ENCODE measurements at places on chromosomes 12 and 14. TPM values are rescaled to one million over a fixed set of nuclear protein-coding genes. Genes with fewer than 3 reads are reported as not detected.

Gene AQP2
- total RNA-seq = not detected

Gene SERPINA12
- not detected for total RNA-seq

Gene KRT4
- 0.43 TPM for total RNA-seq

Gene NPAS3
- 0.78 TPM for total RNA-seq

Gene KRT2
- total RNA-seq = not detected

Gene REM2
- total RNA-seq = under 0.01 TPM

Gene FZD10
- total RNA-seq = 0.26 TPM

Gene ARMH4
- total RNA-seq = 9.1 TPM

Gene TSPAN9
- 16.6 TPM for total RNA-seq

Gene STYK1
- total RNA-seq = 0.13 TPM

Gene PPP1R36
- 1.3 TPM for total RNA-seq

Gene POTEM
- not detected for total RNA-seq

Gene CBLN3
- 6.1 TPM for total RNA-seq

Gene KRT73
- not detected for total RNA-seq

Gene RNF212B
- not detected for total RNA-seq

Gene KRT75
- 1.4 TPM for total RNA-seq

Gene DDN
- total RNA-seq = 0.13 TPM

Gene MAP3K12
- 27.2 TPM for total RNA-seq

Gene NYNRIN
- 14.0 TPM for total RNA-seq

Gene CCDC63
- total RNA-seq = not detected

Gene KLHL33
- 0.13 TPM for total RNA-seq

Gene CIPC
- total RNA-seq = 23.1 TPM

Gene AQP6
- not detected for total RNA-seq

Gene METTL17
- total RNA-seq = 37.6 TPM

Gene GLTP
- 73.0 TPM for total RNA-seq

Gene NKX2-1
- not detected for total RNA-seq

Gene SRGAP1
- total RNA-seq = 35.8 TPM

Gene PLD4
- total RNA-seq = 0.13 TPM

Gene RPL36AL
- total RNA-seq = 173 TPM

Gene TSHR
- total RNA-seq = under 0.01 TPM

Gene TULP3
- 40.1 TPM for total RNA-seq

Gene TMEM63C
- total RNA-seq = not detected

Gene TMPRSS12
- not detected for total RNA-seq

Gene GUCY2C
- 0.11 TPM for total RNA-seq

Gene FAM186B
- 0.39 TPM for total RNA-seq

Gene HELB
- total RNA-seq = 4.7 TPM

Gene SERPINA4
- not detected for total RNA-seq

Gene DHH
- not detected for total RNA-seq

Gene CLEC4D
- total RNA-seq = not detected

Gene KRT74
- total RNA-seq = not detected

Gene MYRFL
- total RNA-seq = not detected

Gene PRPH
- total RNA-seq = 1.5 TPM

Data from articular chondrocyte of knee joint (primary cell).